ENCODE measurements at places on chromosomes 3 and 15.

GRCh38 chr3:122324871-122325323 lies at the start of gene CSTA:
CSTA (plus strand) TSS chr3:122325248; CDS start chr3:122325293, 45 bp downstream.
- no peak for DNase-seq

- no peak for DNase-seq
Observed at GRCh38 chr3:182490596-182491491, 302.5 kb upstream of the ATP11B start.

DNA sequence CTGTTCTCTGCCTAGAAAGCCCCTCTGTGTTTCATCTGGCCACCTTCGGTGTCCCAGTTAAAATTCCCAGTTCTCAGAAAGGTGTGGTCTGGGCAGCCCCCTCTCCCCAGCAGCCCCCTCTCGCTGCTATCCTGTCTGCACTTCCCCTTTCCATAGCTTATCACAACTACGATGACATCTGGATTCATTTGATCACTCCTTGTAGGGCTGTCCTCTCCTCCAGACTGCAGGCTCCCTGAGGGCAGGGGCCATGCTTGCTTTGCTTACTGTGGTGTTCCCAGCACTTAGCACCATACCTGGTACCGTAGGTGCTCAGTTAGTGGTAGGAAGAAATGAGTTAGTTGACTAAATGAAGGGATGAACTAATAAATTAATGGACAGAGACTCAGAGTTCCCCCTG lies 26.3 kb upstream of the GOLGA6C start:
- no peak for DNase-seq

DNA sequence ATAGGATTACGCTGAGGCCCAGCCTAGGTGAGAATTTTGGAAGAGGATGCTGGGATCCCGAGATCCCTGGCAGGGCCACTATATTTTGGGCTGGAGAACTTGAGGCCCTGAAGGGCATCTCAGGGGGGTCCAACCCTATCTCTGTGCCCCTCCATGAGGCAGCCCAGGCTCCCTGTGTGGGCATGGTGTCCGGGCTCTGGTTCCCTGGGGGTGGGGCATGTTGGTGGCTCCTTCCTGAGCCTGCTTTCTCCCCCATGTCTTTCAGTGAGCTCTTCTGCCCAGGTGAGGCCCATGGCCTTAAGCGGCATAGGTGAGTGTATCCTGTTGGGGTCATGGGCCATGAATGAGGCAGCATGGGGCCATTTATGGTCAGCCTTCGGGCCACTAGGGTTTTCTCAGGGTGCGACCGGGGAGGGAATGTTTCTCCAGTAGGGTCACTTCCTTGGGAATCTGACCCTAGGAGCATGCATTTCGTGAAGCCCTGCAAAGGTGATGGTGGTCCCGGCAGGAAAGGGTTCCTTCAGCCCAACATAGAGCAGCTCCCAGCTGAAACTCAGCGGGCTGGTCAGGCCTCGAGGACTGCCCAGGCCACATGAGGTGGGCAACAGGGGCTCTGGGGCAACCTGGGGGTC lies 191.3 kb downstream of the UBE3A start:
- DNase-seq = no peak

- DNase-seq = no peak
Observed at GRCh38 chr3:126147147-126147931, 33.0 kb downstream of the ALDH1L1 start.

GRCh38 chr3:50316657-50317242 lies 5.8 kb downstream of the HYAL2 start:
- DNase-seq = peak; percentile 73

- DNase-seq = no peak
Observed at GRCh38 chr3:52846432-52846965, 11.7 kb upstream of the MUSTN1 start.

DNA sequence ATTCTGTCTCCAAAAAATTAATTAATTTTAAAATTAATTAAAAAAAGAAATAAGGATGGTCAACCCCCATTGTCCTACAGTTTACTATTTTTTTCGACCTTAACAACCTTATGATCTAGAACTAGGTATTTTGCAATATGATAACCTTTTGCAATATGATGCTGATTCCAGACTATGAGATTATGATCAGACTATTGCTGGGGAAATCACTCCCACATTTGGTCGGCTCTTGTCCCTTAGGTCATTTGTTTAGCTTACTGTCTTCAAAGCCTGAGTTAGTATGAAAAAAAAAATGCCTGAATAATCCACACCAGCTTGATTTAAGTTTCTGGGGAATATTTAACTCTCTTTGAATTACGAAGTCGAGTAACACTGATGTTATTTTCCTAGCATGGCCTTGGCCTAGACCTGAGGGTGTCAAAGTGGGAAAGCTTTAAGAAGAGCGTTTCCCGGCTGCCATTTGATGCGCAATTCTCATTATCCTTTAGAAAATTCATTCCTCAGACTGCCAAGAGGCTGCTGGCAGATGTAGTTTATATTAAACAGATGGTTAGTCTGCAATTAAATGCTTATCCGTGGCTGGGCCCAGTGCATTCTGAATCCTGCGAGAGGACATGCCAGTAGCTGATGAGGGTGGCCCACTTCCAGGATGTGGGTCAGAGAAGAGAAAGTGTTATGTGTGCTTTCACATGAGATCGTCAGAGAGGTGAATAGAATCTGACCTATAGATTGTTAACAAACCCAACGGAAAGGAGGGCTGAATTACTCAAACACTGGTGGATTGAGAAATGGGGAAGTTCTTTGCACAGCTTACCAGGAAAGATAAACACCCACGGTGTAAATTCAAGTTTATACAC lies 496.0 kb upstream of the THBS1 start:
- DNase-seq = peak; percentile 40

- no peak for DNase-seq
Observed at GRCh38 chr15:64024172-64025050, 21.9 kb downstream of the DAPK2 start.

GRCh38 chr3:89114841-89115223 lies 7.4 kb downstream of the EPHA3 start:
- DNase-seq = no peak

DNA sequence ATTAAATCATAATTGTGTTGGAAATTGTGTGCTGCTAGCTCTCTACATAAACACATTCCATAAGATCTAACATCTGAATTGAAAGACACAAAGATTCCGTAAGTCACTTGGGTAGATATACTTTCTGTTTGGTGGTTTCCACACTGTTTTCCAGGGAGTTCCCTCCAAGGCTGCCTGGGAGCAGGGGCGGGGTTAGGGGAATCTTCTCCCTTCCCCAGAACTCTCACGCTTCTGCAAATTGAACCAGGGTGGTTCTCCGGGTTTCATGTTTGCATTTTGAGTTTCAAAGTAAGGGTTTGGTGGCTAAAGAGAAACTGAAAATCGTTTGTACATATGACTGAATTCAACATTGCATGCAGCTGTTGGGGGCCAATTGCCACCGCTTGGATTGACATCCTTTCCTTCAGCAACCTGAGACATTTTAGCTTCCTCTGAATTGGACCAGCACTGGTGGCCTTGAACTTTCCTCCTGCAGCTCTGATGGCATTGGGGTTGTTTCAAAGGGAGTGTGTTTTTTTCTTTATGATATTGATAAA lies 192.7 kb upstream of the FEZF2 start:
- DNase-seq = no peak

DNA sequence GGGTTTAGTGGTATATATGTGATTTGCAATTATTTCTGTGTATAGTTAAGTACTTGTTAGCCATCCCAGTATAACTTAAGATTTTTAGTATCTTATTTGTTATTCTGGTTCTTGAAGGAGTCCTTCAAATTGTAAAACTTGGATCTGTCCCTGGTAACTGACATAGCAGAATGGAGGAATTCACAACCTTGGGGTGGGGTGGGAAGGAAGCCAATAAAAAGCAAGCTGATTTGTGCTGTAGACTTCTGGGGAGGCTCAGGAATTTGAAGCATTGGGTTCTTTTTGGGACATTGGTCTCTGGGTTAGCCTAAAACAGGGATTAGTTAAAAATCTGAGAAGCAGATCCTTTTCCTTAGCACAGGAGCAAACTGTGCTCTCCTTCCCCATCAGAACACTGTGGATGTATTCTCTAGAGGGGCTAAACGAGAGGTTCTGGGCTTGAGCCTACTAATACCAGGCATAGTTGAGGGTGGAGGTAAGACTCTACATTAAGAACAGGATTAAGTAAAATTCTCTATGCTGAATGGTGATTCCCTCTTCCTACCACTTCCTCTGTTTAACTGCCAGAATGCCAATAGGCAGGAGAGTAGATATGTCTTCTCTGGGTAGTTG lies 42.2 kb downstream of the GMPS start:
- DNase-seq = no peak

GRCh38 chr15:48366584-48367312 lies 35.5 kb downstream of the DUT start:
- no peak for DNase-seq

- no peak for DNase-seq
Observed at GRCh38 chr3:78507196-78507984, 1260.4 kb downstream of the ROBO1 start.

DNA sequence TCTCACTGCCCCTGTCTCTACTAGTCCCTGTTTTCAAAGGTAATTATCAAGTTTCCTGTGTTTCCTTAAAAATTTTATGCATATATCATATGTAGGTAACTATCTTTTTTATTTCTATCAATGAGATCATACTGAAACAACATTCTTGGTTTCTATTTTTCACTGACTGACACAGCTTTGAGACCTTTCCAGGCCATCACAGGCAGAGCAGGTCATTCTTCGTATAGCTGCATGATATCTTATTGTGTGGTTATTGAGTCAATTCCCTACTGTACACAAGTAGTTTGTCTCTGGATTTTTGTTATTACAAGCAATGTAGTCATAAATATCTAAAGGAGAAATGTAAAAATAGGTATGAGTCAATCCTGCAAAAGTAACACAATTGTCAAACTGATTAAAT lies 169.6 kb downstream of the CFAP20DC start:
- peak; percentile 14 for DNase-seq

- DNase-seq = peak; percentile 83
Observed at GRCh38 chr3:59286791-59287531, 237.1 kb upstream of the CFAP20DC start.

DNA sequence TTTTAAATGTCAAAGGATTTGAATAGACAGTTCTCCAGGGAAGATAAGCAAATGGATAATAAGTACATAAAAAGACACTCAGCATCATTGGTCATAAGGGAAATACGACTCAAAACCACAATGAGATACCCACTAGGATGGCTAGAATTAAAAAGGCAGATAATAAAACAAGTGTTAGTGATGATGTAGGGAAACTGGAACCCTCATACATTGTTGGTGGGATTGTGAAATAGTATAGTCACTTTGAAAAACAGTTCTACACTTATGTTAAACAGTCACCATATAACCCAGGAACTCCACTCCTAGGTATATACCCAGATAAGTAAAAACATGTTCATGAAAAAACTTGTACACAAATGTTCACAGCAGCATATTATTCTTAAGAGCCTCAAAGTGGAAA lies 72.5 kb downstream of the GPR156 start:
- DNase-seq = no peak

DNA sequence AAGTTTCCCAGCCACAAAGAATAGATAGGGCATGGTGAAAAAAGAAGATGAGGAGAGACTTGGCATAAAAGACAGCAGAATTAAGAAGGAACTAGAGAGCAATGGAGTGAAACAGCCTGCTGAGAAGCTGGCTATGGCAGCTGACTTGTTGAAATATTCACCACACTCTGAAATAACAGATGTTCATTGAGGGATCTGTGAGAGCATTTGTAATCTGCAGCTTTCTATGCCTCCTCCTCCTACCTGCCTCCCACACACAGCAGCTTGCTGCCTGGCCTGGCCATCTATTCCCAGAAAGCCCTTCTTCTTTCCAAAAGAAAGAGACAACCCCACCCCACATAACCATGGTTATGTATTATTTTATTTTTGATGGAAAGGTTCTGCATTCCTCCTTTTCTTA lies 303.9 kb downstream of the GAP43 start:
- no peak for DNase-seq

DNA sequence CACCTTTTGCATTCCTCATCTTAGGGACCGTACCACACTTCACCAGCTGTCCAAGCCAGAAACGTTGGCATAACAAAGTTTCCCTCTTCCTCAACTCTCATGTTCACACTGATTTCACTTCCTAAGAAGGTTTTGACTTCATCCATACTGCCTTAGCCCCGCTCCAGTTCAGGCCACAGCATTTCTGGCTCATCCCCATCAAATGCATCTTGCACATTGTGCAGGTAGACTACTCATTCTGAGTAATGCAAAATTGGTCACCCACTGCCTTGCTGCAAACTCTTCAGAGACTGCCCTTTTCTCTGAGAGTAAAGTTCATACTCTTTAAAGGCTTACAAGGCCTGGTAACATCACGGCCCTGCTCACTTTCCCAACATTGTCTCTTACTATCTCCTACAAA lies 8.8 kb downstream of the NUSAP1 start:
- DNase-seq = no peak

DNA sequence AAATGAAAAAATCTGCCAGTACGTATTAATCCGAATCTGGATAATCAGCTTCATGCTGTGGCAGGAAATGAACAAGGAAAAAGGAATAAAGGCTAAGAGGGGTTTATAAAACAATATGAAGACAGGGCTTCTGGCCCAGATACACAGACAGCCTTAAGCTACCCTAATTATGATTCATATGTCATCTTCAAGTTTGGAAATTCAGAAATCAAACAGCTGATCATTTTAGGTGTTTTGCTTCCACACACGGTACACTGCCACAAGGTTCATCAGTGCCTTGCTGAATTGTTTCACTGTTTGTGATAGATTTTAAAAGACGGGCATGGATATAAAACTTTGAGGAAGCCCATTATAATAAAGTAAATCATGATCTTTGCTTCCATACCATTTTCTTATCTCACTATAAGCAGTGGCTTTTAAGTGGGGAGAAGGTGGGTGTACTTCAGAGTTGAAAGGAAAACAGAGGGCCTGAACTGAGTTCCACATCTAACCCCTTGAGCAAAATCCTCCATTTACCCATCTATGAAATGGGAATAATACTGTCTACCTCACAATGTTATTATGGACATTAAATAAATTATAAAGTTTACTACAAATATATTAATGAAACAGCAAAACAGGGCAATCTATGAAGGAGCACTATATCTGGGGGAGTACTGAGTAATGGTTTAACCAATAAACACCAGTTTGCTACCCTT lies 15.7 kb downstream of the GTPBP8 start:
- peak; percentile 4 for DNase-seq

DNA sequence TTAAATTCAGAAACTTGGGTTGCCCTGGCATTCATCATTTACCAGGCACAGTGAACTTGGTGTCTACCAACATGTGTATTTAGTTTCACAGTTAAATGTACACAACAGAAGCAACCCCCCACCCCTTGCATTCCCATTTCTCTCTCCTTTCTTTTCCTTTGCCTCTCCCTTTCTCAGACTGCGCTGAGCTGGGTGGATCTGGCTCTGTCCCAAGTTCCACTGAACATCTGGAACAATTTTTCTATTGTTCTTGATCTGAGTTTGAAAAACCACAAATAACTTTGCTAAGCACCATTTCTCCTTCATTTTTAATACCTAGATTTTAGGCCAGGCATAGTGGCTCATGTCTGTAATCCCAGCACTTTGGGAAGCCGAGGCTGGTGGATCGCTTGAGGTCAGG lies 242.2 kb downstream of the ABHD5 start:
- DNase-seq = no peak

GRCh38 chr3:173439004-173439403 lies 41.5 kb downstream of the NLGN1 start:
- no peak for DNase-seq

- DNase-seq = no peak
Observed at GRCh38 chr3:58325525-58325992, 7.1 kb upstream of the PXK start.
